Activated CD4-positive, alpha-beta T cell treated with anti-CD3 and anti-CD28 coated beads for 24 hours (primary cell): ENCODE measurements at places on chromosomes 4 and X.

DNA sequence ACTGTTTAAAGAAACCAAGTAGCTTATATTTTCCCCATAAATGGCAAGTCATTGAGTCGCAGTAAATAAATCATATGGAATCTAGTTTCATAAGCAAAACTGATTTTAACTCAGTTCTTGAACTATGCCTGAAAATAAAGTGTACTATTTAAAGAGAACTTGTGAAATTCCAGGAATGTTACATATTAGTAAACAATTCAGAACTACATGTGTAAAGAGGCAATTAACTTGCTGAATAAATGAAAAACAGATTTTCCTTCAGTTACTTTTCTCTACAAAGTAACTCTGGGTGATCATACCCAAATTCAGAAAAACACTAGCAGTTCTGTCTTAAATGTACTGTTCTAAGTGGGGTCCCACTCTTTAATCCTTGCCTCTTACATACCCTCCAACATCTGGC is 236.1 kb upstream of the EDNRA start:
- DNase-seq, result no peak

- no peak for DNase-seq
Observed at GRCh38 chr4:149741186-149741831, 74.3 kb downstream of the IQCM start.

- no peak for DNase-seq
Observed at GRCh38 chr4:86014599-86014998, 345.3 kb downstream of the MAPK10 start.

DNA sequence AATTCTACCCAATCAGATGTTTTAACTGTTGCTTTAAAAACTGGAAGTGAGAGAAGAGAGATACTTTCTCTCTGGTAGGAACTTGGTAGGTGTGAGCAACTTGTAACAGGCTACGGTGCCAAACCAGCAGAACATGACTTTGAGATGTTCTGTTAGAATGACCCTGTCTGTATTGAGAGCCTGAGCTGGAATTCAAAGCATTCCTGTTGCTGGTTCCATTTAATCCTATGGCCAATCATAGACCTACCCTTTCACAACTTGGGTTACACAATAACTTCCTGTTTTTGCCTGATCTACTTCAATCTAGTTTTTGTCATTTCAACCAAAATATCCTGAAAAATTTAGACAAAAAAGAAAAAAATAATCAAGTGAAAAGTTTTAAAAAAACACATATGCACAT is 1.7 kb upstream of the PRRG1 start:
- no peak for DNase-seq

DNA sequence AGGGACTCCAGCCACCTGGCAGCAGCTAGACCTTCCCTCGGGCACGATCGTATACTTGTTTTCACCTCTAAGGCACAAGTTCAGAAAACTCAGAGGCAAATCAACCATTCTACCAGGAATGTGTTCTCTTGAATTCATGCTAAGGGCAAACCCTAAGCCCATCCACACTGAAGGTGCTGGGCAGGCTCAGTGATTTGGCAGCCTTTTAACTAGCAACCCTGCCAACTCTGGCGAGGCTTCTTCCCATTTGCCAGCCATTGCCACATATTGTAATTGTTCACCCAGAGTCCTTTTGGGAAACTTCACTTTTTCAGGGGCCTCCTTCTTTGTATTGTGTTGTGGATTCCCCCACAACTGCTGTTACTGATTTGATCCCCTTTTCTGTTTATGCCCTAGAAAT is 298.6 kb upstream of the LDB2 start:
- DNase-seq, result no peak

DNA sequence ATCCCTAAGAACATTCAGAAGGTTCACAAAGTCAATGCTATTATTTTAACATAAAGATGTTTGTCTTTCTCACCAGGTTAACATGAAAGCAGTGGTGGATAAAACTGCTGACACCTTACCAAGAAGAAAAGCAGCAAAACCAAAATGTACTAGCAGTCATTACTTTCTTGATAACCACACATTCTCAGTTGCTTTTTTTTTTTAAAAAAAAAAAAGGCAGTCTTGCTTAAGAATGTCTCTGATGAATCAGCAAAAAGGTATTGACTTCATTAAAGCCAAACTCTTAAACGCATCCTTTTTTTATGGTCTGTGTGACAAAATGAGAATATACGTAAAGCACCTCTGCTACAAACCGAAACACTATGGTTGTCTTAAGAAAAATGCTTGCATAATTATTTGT is 31.9 kb downstream of the CDKL2 start:
- DNase-seq, result no peak

DNA sequence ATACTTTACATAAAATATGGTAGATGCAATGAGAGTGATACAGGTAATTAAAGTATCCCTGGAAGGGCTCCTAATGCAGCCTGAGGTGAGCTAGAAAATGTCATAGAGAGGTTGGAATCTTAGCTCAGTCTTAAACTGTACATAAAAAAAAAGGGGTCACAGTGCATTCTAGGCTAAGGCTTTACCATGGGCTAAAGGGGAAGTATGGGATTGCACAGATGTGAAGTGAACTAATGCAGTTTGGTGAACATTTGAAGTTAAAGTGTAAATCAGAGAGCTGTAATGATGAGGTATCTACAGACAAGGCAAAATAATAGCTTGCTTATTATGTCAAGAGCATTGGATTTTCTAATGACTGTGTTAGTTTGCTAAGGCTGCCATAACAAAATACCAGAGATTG is 405.9 kb downstream of the ADGRL3 start:
- no peak for DNase-seq

- DNase-seq, result no peak
Observed at GRCh38 chr4:170008371-170008770, 17.8 kb downstream of the MFAP3L start.

GRCh38 chr4:111048316-111048715 is 425.4 kb upstream of the PITX2 start:
- no peak for DNase-seq

GRCh38 chr4:98614662-98615061 is 43.7 kb downstream of the TSPAN5 start:
- DNase-seq, result no peak

GRCh38 chrX:44747969-44748368 is 95.9 kb upstream of the DUSP21 start:
- no peak for DNase-seq

GRCh38 chrX:29870608-29871007 is 344.8 kb upstream of the MAGEB2 start:
- DNase-seq, result no peak

DNA sequence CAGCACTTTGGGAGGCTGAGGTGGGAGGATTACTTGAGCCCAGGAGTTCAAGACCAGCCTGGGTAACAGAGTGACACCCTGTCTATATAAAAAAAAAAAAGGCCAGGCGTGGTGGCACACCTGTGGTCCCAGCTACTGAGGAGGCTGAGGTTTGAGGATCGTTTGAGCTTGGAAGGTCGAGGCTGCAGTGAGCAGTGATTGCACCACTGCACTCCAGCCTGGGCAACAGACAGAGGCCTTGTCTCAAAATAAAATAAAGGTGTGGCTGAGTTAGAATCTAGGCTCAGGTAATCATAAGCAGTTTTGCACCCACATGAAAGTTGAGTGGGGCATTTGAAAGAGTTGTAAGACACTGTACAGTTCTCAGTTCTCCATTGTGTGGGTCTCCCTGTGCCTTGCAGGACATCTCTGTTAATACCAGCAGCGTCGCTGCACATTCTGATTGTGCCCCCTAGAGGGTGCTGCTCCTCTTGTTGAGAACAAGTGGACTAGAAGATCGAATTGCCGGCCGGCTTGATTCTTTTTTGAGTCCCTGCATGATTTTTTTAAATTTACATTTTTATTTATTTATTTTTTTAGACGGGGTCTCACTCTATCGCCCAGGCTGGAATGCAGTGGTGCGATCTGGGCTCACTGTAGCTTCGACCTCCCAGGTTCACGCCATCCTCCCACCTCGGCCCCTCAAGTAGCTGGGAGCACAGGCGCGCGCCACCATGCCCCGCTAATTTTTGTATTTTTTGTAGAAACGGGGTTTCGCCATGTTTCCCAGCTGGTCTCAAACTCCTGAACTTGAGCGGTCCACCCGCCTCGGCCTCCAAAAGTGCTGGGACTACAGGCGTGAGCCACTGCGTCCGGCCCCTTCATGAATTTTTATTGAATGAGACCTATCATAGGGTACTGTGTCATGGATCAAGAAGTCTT is 73.6 kb upstream of the RBMX start:
- DNase-seq, result peak; percentile 24

GRCh38 chr4:117385526-117385925 is 300.1 kb upstream of the TRAM1L1 start:
- no peak for DNase-seq

DNA sequence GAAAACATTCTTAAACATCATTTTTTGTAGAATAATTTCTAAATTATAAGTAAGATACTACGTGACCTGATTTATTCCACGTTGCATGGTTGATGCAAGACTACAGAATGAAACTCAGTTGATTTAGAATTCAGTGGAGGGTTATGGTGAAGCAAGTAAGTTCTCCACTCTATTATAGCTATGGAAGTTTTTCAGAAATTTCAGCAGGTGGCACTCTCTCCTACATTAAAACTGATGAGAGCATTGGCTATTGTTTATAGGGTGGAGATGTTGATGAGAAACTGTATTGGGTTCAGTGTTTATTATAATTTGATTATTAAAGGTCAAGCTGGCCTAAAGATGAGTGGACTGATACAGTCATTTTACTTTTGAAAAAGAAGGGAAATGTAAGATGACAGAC is 88.0 kb downstream of the FNIP2 start:
- no peak for DNase-seq

DNA sequence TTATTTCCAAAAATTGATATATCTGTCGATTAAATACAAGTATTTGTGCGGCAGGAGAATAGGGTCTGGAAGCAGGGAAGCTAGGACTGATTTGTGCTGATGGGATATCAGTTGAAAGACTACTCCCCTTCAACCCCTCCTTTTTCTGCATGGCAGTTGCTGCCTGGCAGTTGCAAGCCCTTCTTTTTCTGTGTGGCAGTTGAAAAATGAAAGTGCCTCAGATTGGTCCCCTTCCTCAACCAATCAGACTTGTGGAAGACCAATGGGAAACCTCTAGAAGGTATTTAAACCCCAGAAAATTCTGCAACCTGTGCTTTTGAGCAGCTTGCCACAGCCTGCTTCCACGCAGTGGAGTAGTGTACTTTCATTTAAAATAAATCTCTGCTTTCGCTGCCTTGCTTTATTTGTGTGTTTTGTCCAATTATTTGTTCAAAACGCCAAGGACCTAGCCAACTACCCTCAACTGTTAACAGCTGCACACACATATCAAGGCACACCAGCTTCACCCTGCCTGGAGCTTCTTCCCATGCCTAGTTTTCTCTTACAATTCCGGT is 1.5 kb upstream of the TMA16 start:
- no peak for DNase-seq

DNA sequence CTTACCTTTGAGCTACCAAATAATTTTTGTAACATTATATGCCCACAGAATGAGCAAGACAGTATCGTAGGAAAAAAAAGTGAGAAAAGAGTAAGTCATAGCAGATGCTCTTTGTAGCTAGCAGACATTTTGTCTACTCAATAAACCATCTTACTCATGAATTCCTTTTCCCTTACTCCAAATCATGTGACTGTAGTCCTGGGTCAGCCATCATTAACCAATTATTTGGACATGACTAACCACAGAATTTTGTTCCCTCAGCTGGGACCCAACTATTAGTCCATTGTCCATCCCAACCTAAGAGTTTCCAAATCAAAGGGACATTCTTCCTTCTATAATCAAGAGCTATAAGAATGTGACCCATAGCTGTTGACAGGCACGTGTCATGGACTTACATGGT is 11.4 kb downstream of the UBE2D3 start:
- no peak for DNase-seq

DNA sequence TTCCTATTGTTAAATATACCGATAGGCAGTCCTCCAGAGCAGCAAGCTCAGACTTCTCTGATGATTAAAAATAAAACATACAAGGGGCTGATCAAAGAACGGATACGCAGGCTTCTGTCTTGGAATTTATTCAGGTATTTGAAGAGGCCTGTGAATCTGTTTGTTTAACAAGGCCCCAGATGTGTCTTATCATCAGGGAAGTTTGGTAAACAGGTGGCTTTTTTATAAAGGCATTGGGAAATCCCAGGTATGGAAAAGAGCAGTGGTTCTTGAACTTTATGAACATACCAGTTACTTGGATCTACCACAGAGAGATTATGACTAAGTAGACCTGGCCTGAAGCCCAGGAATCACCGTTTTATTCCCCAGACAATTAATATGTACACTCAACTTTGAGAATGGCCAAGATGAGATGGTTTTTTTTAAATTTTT is 47.9 kb downstream of the SOWAHB start:
- no peak for DNase-seq

- DNase-seq, result no peak
Observed at GRCh38 chr4:101682946-101683345, 107.6 kb upstream of the BANK1 start.

DNA sequence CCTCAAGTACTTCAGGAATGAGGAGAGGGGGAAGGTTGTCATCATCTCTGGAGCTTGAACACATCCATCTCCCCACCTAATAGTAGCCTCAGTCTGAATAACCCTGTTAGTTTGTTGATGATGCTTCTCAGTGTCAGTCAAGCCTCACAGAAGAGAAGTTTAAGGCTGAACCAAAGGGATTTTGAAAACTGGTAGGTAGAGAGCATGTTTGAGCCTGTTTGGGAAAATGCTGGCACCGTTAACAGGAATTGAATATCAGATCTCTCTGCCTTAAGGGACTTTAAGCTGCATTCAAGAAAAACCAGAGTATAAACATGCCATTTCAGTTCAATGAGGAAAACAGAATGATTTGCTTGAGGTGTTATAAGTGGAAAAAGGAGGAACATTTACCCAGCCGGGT is 73.1 kb downstream of the MAPK10 start:
- DNase-seq, result no peak

DNA sequence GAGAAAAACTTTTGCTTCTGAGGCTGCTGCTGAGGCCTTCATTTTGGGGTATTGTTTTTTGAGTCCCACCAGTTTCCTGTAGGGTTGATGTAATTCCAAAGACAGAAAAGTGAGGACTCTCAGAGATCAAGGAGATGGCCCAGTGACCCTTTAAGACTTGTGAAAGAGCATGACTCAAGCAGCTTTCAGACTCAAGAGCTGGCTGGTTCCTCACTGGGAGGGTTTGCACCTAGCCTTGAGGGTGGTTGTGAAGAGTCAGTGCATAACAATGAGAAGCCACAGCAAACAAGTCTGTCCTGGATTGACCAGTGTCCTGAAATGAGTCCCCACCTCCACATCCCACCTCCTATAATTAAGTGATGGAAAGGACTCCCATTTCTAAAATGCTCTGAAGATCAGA is 89.2 kb downstream of the NHS start:
- no peak for DNase-seq

DNA sequence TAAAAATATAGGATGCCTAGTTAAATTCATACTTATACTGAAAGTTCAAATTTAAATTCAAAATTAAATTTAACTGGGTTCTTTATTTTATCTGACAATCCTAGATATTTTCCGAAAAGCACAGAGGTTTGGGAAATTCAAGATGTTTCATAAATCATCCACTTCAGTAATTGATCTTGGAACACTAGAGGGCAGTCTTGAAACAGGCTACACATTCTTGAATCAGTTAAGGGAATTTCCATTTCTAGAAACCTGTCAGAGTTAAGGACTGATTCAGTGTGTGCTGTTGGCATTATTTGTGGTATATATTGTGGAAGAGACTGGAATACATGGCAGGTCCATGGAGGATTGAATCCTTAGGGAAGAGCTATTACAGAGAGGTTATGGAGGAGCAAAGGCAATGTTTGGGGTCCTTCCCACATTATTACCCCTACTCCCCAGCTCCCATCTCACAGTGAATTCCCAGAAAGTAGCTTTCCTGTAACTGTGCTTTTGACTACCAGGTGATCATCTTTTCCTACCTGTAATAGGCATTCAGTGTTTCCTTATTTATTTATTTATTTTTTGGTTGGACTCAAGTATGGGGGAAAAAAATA is 92.9 kb downstream of the EGF start:
- no peak for DNase-seq
